ENCODE measurements at places on chromosomes 5 and 9. TPM values are rescaled to one million over a fixed set of nuclear protein-coding genes. Genes with fewer than 3 reads are reported as not detected.
A peak's percentile ranks its signal among the peaks of the same experiment; 100 is the strongest.

DNA sequence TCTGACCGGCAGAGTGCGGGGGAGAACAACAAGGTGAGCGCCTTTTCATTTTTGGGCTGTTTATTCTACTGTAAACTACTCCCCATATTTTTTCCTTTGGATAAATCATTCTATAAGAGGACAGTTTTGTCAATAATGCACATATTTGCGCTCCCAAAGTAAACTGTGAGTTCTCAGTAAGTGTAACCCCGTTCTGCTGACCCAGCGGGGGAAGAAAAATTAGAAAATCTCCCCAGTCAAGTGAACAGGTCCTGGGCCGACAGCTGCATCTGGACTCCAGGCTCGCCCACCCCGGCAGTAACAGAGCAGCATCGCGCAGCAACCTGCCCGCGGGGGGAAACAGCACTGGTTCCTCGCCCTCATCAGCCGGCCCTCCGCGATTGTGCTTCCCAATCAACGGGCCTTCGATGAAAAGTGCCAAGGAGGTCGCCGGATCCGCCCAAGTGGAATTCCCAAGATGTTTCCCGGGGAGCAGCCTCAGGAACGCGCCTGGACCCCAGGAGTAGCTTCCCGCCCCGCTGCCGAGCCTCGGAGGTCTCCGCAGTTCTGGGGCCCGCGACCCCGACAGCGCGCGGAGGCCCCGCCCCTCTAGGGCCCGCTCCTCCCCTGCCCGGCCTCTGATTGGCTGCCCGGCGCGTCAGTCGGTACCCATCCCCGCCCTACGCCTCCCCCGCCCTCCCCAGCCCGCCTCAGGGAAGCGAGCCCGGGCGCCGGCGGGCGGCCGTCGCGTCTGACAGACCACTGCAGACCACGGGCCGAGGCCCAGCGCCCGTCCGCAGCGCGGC is at the start of gene OTULINL:
Gene OTULINL (plus strand): TSS at position 687 of the 785 bp plus-strand sequence. CDS start 103 bp downstream, outside the sequence.
- peak; percentile 84 for DNase-seq

DNA sequence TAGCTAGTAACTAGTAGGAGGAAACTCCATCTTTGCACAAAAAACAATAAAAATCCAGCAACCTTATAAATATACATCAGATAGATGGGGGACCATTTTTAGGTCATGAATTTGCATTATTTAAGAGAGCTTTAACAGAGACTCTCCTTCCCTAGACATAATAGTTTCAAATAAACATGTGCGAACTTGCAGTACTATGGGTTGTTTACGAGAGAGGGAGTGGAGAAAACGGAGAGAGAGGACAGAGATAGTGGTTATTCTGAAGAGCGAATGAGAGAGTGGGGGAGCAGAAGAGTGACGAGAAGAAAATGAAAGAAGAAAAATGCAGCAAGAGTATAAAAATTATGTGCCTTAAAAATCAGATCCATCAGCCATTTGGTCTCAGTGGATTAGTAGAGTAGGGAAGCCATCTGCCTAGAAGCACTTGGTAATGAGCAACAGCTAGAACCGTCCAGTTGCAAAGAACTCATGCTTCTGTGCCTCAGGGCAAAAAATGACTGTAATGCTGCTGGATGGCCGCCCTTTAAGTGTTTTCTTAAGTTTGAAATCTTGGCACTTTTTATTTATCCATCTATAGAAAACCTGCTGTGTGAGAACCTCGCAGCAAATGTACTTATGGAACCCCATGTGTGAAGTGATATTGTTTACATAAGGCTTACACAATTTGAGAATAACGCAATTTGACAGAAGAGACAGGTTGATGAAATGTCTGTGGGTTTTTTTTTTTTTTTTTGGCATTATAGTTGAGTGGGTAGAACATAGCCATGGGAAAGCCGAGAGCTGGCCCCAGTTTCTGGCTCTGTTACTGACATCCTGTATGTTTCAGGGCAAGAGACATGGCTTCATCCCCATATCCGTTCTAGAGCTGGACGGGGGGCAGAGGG is 95.6 kb upstream of the ZNF608 start:
- no peak for DNase-seq

GRCh38 chr5:8923526-8923925 is 622.3 kb downstream of the SEMA5A start:
- DNase-seq, result no peak

CA9 gene
- total RNA-seq, result not detected

Data from T-cell (primary cell).